ENCODE measurements at places on chromosomes 5 and 9.
A peak's percentile ranks its signal among the peaks of the same experiment; 100 is the strongest.

DNA sequence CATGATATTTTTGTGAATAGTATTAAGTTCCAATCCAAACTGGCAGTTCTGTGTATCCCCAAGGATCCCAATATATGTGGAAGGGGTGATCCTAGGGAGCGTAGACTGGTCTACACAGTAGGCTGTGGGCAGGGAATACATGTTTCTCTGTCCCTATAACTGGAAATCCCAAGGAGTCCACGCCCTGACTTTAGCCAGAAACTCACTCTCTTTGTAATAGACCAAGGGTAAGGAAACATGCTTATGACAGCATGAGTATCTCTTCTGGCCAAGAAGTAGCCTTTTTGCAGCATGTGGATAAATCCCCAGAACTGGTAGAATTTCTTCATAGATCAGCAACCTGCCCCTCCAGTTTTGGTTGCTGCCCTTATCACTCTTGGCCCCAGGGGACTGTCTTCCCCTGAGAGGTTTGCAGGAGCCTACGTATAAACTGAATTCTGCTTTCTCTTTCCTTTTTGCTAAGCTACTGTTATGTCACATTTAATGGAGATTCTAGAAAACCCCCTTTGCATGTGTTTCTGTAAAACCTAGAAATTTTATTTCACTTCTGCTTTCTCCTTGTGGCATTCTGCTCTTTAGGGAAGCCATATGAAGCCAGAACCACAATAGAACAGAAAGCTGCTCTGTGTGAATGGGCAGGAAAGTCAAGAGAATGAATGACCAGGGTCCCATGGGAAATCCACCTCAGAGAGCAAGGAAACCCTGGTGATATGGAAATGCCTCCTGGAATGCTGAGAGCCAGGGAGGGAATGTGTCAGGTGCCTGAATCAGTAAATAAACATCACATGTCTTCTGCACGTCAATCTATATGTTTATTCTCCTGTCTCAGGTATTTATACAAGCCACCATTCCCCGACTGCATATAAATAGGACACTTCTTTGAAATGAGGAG is 3.5 kb downstream of the IFNA2 start:
- DNase-seq = peak; percentile 46

- no peak for DNase-seq
Measured at GRCh38 chr9:104094534-104095015, 466 bp downstream of the SMC2 start.

GRCh38 chr9:72356041-72356582 is 8.9 kb downstream of the ZFAND5 start:
- peak; percentile 54 for DNase-seq

DNA sequence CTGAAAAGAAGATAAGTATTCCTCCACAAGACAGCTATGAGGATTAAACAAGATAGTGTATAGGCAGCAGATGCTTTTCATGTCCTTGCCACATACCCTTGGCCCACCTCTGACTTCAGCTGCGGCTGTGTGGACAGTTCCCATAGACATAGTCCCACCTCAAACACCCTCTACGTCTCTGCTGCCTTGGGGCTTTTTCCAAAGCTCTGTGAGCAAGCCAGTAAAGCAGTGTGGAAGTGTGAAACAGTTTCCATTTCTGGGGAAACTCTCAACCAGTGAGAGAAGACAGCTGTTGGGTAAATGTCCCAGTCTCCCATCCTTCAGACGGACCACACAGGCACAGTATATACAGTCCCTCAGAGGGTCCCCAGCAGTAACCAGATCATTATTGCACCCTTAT is 125.5 kb downstream of the CDK5RAP2 start:
- no peak for DNase-seq

GRCh38 chr9:137902646-137903045 is 25.1 kb downstream of the CACNA1B start:
- DNase-seq = no peak

- DNase-seq = no peak
Measured at GRCh38 chr9:82968816-82969215, 94.1 kb downstream of the RASEF start.

GRCh38 chr5:99070822-99071221 is 142.0 kb upstream of the CHD1 start:
- DNase-seq = no peak

DNA sequence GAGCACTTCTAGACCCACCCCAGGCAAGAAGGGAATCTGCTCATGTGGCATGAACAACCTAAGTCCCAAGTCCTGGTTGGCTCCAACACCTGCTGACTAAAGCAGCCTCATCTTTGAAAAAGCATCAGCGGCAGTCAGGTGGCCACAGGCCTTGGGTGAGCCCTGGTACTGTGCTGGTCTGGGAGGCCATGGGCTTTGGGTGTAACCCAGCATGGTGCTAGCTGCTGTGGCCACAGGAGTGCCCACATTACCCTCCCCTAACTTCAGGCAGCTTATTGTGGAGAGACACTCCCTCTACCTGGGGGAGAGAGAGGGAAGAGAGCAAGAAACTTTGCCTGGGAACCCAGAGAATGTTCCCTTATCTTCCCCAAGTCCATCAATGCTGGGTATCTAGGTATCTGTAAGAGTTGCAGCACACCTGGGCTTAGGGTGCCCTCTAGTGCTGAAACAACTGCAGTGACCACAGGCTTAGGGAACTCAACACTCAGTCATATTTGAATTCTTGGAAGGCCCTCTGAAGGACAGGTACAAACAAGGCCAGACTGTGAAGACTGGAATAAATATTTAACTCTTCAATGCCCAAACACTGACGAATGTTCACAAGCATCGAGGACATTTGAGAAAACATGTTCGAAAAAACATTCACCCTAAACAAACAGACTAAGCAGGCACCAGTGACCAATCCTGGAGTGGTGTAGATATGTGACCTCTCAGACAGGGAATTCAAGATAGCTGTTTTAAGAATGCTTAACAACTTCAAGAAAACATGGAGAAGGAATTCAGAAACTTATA is 69.9 kb upstream of the OR2K2 start:
- peak; percentile 53 for DNase-seq

DNA sequence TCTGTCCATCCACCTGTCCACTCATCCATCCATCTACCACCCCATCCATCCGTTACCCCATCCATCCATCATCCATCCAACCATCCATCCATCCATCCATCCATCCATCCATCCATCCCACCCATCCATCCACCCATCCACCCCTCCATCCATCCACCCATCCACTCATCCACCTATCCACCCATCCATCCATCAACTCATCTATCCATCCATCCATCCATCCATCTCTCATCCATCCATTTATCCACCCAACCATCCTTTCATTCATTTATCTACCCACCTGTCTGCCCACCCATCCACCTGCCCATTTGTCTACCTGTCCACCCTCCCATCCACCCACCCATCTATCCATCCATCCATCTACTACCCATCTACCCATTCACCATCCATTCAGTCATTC is 84.1 kb upstream of the ASS1 start:
- DNase-seq = no peak

- DNase-seq = no peak
Measured at GRCh38 chr5:178356431-178356872, 123.8 kb upstream of the PHYKPL start.

DNA sequence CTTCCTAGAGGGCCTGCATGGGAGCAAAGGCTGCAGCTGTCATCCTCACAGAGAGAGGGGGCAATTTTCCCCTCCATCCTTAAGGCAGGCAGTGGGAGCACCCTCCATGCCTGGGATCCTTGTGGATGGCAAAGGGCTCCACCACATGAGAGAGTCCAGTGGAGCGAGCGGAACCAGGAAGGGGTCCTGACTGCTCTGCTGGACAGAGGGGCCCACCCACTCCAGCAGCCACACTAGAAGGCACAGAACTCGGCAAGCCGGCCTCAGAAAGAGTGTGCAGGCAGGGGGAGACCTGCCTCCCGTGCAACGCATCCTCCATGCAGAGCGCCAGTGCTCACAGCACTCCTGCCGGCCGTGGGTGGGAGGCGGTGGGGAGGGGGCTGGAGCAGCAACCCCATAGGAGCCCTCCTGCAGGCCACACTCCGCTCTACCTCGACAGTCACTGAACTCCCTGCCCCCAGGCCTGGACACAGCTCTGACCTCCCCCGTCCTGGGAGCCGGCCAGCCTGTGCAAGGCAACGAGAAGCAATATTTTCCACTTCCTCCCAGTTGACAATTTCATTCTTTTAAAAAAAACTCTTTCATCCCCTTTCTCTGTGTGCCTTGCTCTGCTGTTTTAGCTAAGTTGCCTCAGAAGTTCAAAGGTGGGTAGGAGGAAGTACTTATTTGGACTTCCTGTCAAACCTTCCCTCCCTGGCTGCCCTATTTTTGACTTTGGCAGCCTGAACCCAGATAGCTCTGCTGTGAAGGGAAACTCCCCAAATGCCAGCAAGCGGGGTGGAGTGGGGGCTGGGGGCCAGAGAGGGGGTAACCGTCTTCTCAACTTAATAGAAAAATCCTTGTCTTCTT is 5.3 kb upstream of the LCP2 start:
- peak; percentile 90 for DNase-seq

- DNase-seq = no peak
Measured at GRCh38 chr5:130126746-130127145, 222.5 kb downstream of the CHSY3 start.

- DNase-seq = no peak
Measured at GRCh38 chr9:73411494-73411893, 259.8 kb downstream of the ANXA1 start.

DNA sequence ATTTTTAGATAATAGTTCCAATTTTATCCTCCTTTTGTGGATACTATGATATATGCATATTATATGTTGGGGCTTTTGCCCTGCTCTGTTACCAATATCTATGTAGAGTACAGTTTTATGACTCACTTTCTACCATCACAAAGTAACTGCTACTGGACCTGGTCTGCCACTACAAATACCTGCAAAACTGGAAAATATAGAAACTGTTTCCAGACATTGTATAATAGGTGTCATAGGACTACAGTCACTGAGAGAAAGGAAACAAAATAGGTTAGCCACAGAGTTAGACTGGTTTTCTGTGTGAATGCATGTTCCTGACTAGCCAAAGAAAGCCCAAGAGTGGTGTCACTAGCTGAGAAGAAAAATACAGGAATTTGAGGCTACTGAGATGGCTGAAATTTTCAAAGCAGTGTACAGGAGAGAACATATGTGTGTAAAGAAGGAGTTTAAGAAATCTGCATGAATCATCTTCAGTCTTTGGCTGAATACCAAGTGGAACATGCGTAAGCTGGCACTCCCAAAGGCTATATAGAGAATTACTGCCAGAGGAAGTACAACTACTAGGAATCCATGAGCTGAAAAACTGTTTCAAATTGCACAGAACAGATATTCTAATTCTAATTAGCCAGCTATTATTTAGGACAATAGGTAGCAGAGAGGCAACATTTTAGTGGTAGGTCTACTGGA is 29.0 kb upstream of the FAM174A start:
- peak; percentile 5 for DNase-seq

DNA sequence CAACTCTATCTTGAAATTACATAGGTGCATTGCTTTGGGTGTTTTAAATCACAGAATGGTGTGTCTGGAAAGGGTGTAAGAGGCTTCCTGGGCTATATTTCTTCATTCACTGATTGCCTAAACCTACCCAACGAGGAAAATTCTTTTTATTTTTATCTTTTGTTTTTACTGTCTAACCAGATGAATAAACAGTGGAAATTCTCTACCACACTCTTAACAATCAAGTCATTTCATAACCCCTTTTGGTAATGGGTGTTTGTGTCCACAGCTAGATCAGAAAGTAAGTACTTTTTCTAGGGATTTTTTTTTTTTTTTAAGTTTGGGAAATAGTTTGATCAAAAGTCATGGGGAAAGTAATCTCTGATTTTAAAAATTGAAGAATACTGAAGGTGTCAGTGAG is 27.6 kb upstream of the C5orf47 start:
- DNase-seq = no peak

DNA sequence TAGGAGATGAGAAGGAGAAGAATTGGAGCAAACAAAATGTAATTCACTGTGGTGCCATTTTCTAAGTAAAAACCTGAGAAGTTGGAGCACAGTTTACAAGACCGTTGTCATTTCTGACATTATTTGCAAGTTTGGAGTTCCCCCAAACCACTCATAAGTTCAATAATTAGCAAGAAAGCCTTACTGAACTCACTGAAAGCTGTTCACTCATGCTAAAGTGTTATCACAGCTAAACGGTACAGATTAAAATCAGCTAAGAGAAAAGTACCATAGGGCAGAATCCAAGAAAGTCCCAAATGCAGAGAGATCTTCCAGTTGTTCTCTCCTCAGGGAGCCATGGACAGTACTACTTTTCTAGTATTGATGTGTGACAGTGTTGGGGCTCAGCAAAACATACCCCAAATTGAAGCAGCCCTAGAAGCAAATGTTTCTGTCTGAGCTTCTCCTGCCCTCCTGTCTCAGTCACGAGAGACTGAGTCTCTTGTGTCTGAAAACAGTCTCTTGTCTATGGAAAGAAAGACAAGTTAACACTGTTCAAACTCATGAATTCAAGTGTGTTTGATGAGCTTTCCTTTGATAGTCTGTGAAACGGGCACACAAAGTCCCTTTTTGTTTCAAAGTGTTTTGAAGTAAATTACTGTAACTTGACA is 221.2 kb downstream of the GABRG2 start:
- DNase-seq = no peak

DNA sequence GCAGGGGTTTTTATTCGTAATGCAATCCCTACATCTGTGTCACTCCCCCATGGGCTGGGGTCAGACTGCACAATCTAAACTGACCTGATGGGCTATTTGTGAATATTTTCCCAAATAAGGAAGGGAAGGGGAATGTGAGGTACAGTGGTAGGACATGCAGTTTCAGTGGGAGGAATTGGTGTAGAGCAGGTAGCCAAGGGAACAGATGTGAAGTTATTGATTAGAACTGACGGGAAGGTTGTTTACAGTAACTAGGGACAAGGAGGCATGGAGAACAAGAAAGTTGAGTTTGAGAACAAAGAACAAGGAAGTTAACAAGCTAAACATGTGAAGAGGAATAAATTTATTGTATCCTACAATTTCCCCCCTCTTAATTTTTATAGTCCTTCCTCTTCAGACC is 104.8 kb downstream of the CFAP95 start:
- DNase-seq = no peak

Measured in hematopoietic multipotent progenitor cell treated with erythropoietin and hydrocortisone succinate and interleukin-3 and kit ligand, for 6 days (in vitro differentiated cells).